ENCODE measurements at places on chromosomes 4 and X.
A peak's percentile ranks its signal among the peaks of the same experiment; 100 is the strongest.

- no peak for DNase-seq
These were observed 51.3 kb upstream of the EXOC1L start for GRCh38 chr4:55768291-55768690.

DNA sequence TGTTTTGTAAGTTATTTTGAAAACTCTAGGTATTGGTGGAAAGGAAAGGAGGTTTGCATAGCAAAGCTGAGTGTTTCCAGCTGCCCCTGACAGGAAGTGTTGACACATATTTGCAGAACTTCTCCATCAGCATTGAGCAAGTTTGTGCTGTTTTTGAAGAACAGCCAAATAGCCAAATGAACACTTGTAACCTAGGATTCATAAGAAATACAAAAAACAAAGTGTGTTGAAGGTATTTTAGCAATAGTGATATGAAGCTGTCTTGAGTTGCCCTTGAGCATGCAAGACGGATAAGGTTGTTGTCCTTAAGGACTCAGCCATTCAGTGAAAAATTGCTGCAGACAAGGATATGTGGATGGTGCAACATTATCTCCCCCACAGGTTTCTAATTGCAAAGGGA, 68.3 kb upstream of the PGM2 start:
- DNase-seq, result peak; percentile 96

GRCh38 chr4:22695029-22695428, 2.3 kb downstream of the GBA3 start:
- no peak for DNase-seq

DNA sequence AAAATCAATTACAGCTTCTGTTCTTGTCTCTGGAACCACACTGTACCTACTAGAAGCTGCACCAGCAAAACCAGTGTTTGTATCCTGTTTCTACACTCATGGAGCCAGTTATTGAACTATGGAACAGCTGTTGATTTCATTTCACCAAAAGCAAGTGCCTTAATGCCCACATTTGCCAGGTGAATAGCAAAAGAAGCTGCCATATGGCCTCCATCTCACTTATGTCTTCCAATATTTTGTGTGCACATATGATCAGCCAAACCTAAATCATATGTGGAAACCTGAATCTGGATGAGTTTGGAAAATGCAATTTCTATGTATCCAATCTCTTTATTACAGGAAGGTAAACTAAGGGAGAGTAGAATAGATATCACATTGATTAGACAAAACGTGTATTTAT, 415.8 kb upstream of the GRID2 start:
- DNase-seq, result no peak

DNA sequence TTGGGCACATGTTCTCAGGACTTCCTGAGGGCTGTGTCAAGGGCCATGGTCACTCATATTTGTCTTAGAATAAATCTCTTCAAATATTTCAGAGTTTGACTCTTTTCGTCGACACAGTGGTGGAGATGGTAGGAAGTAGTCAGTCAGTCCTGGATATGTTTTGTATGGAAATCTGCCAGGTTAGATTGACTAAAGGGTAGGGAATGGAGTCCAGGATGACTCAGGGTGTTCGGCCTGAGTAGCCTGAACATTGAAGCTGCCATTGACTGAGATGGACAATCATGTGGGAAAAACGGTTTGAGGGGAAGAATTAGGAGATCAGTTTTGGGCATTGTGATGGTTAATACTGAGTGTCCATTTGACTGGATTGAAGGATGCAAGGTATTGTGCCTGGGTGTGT, 177.1 kb upstream of the CENPE start:
- DNase-seq, result no peak

DNA sequence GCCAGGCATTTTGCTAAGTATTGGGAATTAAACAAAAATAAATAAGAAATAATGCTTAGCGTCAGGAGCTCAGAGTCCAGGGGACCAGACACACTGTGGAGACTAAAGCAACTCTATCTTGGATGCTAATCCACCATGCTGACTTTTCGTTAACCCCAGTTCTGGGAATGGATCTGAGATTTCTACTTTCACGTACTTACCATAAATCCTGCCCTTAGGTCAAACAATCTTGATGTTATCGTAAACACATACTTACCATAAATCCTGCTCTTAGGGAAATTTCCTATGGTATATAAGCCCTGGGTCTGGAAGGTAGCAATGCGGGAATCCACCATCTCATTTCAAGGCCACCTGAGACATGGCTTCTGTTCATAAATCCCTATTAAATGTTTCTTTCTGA, 204.5 kb upstream of the IGFBP7 start:
- DNase-seq, result no peak

DNA sequence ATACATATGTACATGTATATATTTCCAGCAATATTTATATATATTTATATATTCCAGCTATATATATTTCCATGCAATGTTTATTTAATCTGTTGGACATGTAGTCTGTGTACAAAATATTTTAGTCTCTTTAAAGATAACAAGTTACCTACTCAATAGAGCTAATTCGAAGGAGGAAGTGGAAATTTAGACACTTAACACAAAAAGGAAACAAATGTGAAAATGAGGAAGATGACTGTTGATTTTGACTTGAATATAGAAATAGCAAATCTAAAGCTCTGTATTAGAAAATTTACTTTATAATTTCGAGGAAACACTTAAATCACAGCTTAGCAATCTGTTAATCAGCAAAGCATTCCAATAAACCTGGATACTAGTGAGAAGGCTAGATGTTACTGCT, 1064.4 kb downstream of the PCDH7 start:
- DNase-seq, result no peak

DNA sequence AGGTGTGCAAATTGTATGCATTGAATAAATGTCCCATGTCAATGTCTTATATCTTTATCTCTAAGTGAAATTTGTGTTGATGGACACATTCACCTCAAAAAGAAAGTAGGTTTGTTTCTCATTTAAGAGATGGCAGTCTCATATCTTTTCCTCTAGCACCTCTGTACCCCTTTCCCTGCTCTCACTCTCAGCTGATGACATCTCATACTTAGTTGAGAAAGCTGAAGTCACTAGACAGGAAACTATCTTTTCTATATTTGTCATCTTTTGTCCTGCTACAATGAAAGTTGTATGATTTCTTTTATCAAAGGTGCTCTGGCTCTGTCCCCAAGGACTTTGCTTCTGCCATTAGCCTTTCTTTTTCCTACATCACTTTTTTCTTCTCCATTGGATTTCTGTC, 84.0 kb upstream of the GRPR start:
- no peak for DNase-seq

- no peak for DNase-seq
These were observed 97.3 kb downstream of the DDX60 start for GRCh38 chr4:168221301-168221700.

- no peak for DNase-seq
These were observed 279.0 kb downstream of the SPRY1 start for GRCh38 chr4:123675567-123675966.

DNA sequence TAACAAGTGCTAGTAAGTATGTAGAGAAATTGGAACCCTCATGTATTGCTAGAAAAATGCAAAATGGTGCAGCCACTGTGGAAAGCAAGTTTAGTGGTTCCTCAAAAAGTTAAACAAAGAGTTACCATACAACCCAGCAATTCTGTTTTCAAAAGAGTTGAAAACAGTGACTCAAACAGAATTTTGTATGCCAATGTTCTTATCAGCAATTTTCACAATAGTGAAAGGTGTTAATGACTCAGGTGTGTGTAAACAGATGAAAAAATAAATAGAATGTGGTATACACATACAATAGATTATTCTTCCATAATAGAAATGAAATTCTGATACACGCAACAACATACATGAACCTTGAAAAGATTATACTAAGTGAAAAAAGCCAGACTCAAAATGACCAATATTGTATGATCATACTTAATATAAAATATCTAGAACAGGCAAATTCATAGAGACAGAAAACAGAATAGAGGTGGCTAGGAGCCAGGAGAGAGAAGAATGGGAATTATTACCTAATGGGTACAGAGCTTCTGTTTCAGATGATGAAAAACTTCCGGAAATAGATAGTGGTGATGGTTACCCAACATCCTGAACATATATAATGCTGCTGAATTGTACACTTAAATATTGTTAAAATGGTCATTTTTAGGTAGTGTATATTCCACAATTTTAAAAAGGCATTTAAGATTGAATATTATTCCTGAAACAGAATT, 51.6 kb downstream of the WDFY3 start:
- peak; percentile 53 for DNase-seq

- no peak for DNase-seq
These were observed 999.4 kb downstream of the GLUD2 start for GRCh38 chrX:122046815-122047214.

DNA sequence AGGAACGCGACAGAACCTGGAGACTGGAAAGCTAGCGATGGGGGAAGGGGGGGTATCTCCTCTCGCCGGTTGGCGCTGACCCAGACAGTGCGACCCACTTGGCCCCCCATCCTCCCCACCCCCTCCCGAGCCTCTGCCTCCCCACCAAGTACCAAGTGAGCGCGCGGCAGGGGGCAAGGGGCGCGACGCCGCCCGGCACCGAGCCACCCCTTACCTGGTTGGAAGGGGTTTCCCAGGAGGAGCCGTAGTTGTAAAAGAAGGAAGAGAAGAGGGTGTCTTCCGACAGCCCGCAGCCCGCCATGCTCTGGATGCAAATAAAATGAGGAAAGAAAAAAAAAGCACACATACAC, 112.2 kb downstream of the DHX15 start:
- no peak for DNase-seq

DNA sequence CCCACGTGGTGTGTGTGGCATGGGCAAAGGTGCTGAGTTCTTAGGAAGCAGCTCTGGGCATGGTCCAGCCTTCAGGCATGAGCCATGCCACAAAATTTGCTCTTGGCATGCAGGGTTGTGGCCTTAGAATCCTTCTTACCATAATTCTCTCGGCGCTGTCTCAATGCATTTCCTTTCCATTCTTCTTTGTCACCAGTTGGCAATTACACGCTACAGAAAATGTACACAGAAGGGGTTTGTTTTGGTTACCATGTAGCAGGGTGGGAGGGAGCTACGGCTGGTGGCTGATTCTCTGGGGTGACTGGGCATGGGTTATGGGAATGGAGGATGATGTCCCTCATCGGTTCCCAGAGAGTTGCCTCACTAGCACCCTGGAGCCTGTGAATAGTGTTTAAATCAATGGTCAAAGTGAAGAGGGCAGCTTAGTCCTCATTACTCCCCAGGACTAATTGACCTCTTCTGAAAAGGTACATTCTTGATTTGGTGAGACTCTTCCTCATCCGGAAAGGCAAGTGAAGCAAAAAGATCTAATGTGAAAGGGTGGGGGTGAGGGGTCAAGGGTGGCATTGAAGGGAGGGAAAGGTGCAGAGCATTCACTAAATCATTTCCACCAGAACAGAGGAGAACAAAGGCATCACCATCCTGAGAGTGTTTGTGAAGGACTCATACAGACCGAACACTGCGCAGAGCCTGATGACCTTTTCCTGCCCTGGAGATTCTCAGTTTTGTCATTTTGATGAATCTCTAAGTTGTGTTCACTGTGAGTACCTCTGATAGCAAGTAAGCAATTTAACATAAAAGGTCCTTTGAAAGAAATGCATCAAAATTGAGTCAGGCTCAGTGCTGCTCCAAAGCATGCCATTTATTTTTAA, 199.8 kb upstream of the SFRP2 start:
- no peak for DNase-seq

- DNase-seq, result no peak
These were observed 215.5 kb downstream of the GPAT3 start for GRCh38 chr4:83751336-83751949.

DNA sequence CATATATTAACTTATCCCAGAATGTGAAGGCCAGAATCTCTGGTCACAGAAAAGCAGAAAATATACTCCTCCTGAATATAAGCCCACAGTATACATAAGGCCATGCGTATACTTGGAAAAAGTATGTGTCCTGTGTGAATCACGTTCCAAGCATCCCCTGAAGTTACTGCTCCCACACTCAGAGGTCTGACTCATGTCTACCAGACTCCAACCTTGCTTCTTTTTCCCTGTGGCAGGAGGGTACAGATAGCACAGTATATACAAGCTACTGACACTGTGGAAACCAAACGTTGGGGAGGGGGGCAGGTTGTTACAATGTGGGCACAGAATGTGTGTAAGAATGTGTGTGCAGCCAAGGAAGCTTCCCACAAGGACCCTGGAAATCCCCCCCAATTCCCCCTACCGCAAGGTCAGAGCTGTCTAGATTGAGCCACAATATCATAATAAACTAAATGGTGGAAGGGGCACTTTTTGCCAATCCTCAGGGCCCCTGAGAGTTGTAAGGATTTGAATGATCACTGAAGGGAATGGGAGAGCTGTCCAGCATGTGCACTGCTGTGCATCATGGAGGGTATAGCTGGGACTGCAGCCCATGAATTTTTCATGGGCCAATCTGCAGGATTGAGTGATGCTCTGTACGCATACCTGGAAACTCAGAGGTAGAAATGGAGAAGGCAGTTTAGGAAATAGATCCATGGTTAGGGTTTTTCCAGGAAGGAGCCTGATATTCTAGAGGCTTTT, 7.4 kb upstream of the RELL1 start:
- DNase-seq, result no peak

DNA sequence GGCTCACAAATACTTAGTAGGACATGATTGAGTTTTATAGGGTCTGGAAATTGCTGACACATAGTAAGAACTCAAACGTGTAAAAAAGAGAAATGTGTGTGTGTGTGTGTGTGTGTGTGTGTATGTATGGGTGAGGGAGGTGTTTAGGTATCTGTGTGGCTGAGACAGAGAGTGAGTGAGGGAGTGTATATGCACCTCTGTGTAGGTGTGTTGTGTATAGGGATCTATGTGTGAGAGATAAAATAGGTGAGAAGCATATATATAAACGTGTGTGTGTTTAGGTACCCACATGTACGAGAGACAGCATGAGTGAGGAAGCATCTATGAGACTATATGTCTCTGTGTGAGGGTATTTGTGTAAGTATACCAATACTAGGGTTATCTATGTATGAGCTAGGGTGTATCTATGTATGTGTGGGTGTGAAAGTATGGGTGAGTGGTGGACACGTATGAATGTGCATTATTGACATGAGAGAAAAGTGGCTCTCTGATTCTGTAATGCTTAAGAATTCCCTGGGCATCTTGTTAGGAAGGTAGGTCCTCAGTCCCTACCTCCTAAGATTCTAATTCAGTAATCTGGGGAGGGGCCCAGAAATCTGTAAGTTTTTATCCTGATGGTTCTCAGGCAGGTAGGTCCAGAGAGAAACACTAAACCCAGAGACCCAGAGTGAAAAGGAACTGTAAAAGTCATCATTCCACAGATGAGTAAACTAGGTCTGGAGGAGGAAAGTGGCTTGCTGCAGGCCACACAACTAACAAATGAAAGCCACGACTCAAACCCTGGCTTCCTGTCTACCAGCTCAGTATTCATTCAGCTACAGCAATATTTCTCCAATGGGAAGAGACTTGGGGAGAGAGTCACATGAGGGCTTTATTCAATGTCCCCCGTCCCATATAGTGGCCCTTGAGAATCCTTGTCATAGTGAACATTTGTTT, 237.0 kb downstream of the IDS start:
- DNase-seq, result no peak

All from NB4 (cell line).